Thoracic aorta (tissue), 2 donors: ENCODE measurements at places on chromosomes 1 and 21.

DNA sequence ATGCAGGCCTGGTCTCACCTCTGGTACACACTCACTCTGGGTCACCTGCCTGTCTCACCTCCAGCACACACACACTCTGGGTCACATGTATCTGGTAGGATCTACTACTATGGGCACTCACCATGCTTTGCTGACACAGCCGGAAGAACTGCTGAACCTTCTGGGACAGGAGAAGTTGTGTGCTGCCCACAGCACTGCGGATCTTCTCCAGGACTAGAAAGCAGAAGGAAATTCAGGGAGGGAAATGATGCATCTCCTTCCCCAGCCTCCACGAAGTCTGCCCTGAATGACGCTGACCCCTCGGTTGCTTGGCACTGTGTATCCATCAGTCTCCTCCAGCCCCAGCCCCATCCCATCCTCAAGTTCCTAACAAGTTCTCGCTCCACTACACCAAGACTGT, 7.9 kb upstream of the SMIM12 start:
- no peak for DNase-seq

- DNase-seq, result no peak
Observed at GRCh38 chr1:39195166-39196111, 9.1 kb upstream of the MACF1 start.

- DNase-seq, result no peak
Observed at GRCh38 chr1:75438355-75438754, 172.6 kb downstream of the SLC44A5 start.

DNA sequence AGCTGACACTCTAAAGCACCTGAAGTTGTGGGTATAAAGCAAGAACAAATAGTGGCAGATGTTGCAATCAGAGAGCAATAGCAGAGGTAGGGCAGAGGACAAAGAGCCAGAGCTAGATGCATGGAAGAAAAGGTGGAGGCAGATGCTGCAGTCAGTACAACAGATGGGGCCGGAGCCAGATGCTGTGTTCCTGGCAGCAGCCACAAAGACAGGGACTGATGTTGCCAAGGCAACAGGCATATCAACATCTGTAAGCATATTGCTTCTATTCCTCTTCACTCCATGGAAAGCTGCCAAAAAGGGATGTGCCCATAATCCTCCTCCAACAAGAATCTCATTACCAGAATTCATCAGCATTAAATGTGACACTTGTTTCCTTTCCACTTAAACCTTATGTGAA, 108.0 kb downstream of the TNNI3K start:
- no peak for DNase-seq

DNA sequence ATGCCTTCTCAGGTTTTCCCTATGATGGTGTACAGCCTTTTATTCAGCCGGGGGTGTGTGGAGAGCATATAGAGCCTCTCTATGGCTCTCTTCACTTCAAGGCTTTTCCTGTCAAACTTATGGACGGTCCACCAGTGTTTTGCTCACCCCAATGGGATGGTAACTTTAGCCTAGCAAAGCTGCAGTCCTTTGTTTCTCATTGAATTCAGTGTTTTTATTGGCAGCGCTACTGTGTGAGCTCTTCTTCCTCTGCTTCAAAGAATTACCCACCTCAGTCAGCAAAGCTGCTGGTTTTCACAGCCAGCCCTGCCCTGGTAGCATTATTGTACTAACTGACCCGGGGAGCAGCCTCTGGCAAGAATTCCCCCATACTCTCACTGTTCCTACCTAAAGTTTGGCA, 145.3 kb upstream of the RRP15 start:
- DNase-seq, result no peak

DNA sequence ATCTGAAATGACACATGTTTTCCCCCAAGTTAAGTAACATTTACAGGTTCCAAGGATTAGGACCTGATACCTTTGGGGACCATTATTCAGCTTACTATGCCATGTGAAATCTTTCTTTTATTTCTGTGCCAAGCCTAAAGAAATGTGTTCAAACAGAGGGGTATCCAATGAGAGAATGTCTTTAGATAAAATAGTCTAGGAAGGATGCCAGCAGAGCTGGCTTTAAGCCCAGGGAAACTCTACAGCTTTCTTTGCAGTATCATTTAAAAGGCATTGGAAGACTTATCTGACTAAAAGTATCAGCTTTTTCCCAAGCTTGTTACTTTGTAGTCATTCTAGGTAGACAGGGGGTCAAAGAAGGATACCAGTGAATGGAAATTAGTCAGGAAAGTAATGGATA, 860.4 kb downstream of the PLA2G4A start:
- DNase-seq, result no peak

DNA sequence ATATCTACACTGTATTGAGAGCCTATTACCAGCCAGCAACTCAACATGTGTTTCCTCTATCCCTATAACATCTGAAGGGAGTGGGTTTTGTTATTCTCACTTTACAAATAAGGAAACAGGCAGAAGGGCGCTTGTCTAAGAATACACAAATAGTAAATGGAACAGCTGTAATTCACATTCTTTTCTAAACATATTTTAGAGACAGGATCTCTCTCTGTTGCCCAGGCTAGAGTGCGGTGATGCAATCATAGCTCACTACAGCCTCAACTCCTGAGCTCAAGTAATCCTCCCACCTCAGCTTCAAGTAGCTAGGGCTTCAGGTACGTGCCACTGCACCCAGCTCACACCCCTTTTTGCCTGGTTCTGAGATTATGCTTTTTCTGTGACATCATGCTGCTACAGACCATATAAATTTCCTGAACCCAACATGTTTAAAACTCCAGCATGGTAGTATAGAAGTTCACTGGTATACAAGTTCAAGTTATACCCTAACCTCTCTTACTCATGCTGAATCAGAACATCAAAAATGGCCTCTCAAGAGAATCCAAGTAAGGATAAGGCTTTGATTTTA, 8.6 kb upstream of the TACSTD2 start:
- no peak for DNase-seq

- DNase-seq, result no peak
Observed at GRCh38 chr1:94411237-94411636, 7.0 kb upstream of the ABCD3 start.

GRCh38 chr1:74586253-74586897, 74.0 kb upstream of the LRRC53 start:
- no peak for DNase-seq

- DNase-seq, result no peak
Observed at GRCh38 chr1:178438432-178438831, 58.3 kb downstream of the CLEC20A start.

- no peak for DNase-seq
Observed at GRCh38 chr1:186715887-186716809, 35.9 kb upstream of the PTGS2 start.

- DNase-seq, result no peak
Observed at GRCh38 chr1:15027515-15027986, 126.0 kb upstream of the TMEM51 start.

DNA sequence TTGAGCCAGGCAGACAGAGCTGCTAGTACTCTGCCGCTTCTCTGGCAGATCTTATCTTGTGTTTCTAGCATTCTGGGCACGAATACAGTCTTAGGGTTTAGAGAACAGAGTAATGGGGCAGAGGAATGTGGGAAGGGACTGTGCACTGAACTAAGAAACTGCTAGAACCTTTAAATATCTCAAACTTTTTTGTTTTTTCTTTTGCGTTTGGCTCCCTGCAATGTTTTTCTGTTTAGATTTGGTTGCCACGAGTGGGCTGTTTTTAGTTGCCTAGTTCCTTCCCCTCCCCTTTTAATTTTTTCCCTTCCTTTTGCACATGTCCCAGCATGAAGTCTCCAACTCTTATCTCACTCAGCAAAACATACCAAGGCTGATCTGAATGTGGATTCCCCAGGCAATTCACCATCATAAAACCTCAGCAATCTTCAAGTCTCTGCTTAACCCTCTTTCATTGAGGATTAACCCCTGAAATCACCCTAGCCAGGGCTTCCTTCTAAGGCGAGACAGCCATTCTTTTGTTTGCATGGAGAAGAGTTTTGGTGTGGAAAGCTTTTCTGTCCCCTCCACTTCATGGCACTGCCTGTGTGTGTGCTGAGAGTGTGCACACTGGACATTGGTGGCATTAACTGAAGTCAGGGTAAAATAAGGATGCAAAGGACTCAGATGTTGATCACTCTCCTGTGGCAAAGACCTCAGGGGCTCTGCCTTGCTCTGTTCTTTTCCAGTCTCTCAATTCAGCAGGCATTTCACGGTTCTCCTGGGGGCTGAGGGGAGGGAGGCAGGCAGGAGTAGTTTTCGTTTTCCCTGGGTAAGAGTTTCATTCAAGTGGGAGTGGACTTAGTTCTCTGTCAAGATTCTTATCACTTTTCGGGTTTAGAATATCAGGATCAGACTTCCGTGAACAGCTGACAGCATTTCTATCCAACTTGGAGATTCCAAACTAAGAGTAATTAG, 2.8 kb upstream of the ATF3 start:
- no peak for DNase-seq

- no peak for DNase-seq
Observed at GRCh38 chr1:222288053-222288452, 259.9 kb downstream of the HHIPL2 start.

DNA sequence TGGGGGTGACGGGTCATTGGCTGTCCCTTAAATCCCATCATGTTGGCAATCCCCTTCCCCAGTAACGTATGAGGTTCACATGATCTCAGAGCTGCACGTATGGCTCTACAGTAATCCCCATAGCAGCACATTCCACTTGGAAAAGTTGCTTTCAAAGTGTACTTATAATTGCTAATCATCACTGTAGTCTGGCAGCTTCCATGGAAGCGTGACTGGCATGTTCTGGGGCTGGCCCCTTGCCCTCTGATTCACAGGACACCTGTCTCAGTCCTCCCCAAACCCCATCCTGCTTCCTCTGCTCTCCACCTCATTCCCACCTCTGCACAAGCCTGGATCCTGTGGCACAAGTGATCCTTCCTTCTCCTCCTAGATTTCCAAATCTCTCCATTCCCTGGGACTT, 102.2 kb downstream of the TSEN15 start:
- DNase-seq, result no peak

DNA sequence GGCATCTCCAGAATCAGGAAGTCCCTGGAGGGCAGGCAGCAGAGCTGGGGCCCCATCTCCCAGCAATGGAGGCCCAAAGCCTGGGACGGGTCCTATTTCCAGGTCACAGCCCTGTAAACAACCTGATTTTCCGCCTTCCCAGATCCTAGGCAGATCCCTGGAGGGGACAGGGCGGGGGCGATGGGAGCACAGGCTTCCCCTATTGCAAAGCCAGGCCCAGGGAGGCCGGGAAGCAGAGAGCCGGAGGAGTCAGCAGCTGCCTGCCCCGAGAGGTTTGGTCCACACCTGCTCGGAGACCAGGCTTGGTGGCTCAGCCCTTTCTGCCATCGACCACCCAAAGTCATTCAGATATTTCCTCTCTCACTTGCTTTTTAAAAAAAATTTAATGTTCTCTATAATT, 29.2 kb downstream of the CASZ1 start:
- DNase-seq, result no peak

DNA sequence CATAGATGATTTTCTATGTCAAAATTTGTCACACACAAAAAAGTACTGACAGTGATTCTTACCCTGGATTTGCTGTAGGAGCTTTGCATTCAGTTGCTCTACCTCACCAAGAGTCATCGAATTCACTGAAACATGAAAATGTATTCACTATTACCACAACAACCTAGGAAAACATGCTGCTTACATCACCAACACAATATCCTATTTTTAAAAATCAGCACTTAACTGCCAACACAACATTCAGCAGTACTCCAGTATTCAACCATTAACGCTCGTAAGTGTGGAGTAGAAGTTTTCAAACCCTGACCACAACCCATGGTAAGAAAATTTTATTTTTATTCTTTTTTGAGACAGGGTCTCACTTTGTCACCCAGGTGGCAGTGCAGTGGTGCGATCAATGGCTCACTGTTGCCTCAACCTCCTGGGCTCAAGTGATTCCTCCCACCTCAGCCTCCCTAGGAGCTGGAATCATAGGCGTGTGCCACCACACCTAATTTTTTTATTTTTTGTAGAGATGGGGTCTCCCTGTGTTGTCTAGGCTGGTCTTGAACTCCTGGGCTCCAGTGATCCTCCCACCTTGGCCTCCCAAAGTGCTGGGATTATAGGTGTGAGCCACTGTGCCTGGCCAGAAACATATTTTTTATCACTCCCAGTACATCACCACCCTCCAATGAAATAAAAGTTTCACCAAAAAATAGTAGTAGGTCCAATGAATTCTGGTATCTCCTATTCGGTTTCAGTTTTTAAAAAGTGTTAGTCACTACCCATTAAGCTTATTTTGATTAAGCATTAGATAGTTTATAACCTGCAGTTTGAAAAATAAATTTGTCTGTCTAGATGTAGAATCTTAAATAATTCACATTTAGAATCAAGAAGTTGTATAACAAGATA, 23.8 kb downstream of the C21orf91 start:
- DNase-seq, result no peak

GRCh38 chr1:112618114-112618720, 724 bp downstream of the ST7L start:
- DNase-seq, result no peak

DNA sequence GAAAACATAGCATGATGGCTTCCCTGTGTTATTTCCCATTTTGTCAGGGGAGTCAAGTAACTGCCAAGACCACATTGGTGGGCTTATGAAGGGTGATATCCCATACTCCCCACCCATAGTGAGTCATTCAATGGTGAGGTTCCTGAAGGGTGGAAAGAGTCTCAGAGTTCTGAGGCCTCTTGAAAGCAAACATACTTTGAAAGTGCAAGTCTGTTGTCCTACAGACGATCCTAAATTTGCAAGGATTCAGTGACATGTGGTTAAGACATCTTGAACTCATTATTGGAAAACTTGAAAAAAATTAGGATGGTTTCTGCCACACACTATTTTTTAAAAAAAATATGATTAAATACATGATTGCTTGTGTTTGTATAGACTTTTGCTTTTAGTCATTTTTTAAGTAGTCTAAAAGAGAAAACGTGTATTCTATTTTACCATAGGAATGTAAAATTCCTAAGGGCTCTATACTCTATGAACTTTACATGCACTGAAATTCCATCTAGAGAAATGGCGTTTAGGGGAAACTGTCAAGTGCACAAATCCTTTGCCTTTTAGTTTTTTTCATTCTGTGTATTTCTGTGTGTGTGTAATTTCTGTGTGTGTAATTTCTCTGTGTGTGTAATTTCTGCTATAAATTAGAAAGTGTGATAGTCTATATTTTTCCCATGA, 225.5 kb upstream of the ADAMTS5 start:
- DNase-seq, result no peak

DNA sequence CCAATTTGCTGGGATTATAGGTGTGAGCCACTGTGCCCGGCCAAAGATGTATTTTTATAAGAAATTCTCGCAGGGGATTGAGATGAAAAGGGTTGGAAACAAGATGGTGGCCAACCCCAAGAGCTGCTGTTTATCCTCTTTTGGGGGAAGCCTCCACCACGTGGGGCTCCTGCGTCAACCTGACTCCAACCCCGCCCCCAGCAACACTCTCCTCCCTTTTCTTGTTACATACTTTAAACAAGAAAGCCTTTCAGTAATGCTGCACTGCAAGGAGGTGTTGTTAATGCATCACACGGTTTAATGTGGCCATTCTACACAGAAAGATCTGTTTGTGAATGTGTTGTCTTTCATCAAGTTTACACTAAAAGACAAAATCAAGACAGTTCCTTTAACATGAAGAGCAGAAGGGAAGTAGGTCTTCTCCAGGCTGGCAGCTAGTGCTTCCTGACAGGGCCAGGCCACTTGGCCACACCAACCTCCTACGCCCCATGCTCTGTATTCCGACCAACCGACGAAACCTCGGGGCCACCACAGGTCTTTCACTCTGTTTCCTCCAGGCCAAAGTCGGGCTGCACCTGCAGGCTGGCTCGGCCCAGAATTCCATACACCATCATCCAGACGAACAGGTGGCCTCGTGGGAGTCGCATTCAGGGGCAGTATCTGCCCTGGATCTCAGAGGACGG, 25.9 kb downstream of the C2CD2 start:
- DNase-seq, result no peak

GRCh38 chr1:55315552-55315951, 100.4 kb upstream of the USP24 start:
- DNase-seq, result no peak

GRCh38 chr1:231032963-231033362, 7.1 kb downstream of the FAM89A start:
- no peak for DNase-seq
